Inflammatory macrophage treated with lipopolysaccharide for 1 hour (primary cell): ENCODE measurements at places on chromosomes 2 and 18.

- DNase-seq, result no peak
Measured at GRCh38 chr2:176164611-176165369, 7.7 kb downstream of the HOXD3 start.

- no peak for DNase-seq
Measured at GRCh38 chr2:194550702-194551101, 1106.3 kb upstream of the SLC39A10 start.

- DNase-seq, result no peak
Measured at GRCh38 chr2:177900082-177900481, 172.5 kb downstream of the PDE11A start.

DNA sequence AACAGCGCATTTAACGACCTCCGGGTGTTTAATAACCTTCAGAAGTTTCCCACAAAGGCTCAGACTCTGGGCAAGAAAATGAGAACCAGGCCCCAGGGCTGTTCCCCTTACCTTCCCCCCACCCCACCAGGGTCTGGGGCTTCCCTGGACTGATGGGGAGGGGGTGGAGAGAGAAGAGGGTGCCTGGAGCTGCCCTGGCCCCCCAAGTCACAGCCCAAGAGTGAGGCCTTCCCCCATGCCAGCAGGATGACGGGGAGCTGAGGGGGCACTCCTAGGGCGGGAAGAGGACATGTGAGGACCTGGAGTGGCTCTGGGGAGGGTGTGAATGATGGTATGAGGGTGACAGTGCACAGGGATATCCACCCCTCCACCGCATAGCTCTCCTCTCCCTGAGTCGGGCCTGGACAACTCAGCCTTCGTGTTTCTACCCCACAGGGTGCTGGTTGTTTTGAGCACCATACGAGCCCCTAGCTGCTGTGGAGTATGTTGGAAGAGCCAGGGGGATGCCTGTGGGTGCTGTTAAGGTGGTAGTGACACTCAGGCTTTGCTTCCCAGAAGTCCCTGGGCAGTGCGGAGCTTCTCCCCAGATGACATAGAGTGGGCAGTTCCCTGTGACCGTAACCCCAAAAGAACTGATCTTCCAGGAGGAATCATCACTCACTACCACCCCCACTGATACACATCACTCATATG, 3.9 kb downstream of the PKDCC start:
- no peak for DNase-seq
